ENCODE measurements at places on chromosomes 7 and 10. TPM values are rescaled to one million over a fixed set of nuclear protein-coding genes. Genes with fewer than 3 reads are reported as not detected.

VSIR gene
- 0.02 TPM for total RNA-seq

EBLN1 gene
- total RNA-seq = not detected

GSTO2 gene
- total RNA-seq = 1.7 TPM

SAMD9L gene
- total RNA-seq = 2.4 TPM

ACSM6 gene
- total RNA-seq = not detected

SKAP2 gene
- total RNA-seq = 9.5 TPM

TAS2R41 gene
- not detected for total RNA-seq

AKR1C4 gene
- total RNA-seq = not detected

SDK1 gene
- total RNA-seq = 1.6 TPM

FXYD4 gene
- not detected for total RNA-seq

ENO4 gene
- not detected for total RNA-seq

BICC1 gene
- 7.9 TPM for total RNA-seq

CFAP69 gene
- total RNA-seq = 2.5 TPM

NRCAM gene
- total RNA-seq = 14.6 TPM

TSPAN15 gene
- total RNA-seq = 0.71 TPM

ETV1 gene
- 9.3 TPM for total RNA-seq

ADAM12 gene
- 1.7 TPM for total RNA-seq

ARHGAP22 gene
- 68.7 TPM for total RNA-seq

CYP3A4 gene
- total RNA-seq = not detected

KCP gene
- total RNA-seq = 1.4 TPM

Measured in HT1080 (cell line).